SK-MEL-5 (cell line): ENCODE measurements at places on chromosomes 12 and 14. TPM values are rescaled to one million over a fixed set of nuclear protein-coding genes. Genes with fewer than 3 reads are reported as not detected.

DNA sequence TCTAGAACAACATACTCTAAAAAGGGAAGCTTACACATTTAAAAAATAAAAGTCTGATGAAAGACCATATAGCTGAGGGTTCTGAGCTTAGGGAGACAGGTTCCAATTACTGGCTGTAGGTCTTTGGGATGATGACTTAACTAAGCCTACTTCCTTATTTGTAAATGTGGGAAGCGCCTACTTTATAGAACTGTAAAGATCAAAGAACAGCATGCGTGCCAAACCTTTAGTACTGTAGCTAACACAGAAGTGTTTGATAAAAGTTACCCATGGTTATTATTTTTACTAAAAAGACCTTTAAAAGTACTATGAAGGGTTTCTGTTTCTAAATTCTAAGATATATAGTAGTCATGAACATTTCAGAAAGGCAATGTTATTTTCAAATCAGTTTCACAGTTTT, 35.7 kb downstream of the STK38L start:
- DNase-seq: no peak

DNA sequence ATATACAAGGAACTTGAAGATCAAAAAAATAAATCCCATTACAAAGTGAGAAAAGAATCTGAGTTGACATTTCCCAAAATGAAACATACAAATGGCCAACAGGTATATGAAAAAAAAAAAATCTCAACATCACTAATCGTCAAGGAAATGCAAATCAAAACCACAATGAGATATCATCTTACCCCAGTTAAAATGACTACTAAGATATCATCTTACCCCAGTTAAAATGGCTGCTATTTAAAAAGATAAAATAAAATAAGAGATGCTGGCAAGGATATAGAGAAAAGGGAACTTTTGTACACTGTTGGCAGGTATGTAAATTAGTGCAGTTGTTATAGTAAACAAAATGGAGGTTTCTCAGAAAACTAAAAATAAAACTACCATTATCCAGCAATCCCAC, 44.4 kb downstream of the PLEKHG7 start:
- DNase-seq: no peak

GRCh38 chr12:105330931-105331804, 677 bp downstream of the C12orf75 start:
- no peak for DNase-seq

GRCh38 chr14:23828001-23828400, 125.6 kb upstream of the DHRS4 start:
- no peak for DNase-seq

DNA sequence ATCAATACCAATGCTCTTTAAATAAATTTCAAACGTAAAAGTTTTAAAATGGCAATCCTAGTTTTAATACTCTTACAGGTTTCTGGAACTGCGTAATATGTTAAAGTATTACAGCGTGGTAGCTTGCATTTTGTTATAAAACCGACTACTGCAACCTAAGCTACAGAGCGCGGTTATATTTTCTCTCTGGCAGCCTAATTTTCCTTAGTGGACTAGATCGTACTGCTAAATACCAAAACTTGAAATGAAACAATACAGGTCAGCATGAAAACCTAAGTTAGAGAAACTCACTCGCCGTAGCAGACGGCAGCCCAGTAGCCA, 1.2 kb downstream of the CCDC92 start:
- DNase-seq: no peak

GRCh38 chr12:68425998-68426397, 93.8 kb upstream of the MDM1 start:
- DNase-seq: no peak

- no peak for DNase-seq
Measured at GRCh38 chr14:76708028-76708427, 53.2 kb upstream of the VASH1 start.

DNA sequence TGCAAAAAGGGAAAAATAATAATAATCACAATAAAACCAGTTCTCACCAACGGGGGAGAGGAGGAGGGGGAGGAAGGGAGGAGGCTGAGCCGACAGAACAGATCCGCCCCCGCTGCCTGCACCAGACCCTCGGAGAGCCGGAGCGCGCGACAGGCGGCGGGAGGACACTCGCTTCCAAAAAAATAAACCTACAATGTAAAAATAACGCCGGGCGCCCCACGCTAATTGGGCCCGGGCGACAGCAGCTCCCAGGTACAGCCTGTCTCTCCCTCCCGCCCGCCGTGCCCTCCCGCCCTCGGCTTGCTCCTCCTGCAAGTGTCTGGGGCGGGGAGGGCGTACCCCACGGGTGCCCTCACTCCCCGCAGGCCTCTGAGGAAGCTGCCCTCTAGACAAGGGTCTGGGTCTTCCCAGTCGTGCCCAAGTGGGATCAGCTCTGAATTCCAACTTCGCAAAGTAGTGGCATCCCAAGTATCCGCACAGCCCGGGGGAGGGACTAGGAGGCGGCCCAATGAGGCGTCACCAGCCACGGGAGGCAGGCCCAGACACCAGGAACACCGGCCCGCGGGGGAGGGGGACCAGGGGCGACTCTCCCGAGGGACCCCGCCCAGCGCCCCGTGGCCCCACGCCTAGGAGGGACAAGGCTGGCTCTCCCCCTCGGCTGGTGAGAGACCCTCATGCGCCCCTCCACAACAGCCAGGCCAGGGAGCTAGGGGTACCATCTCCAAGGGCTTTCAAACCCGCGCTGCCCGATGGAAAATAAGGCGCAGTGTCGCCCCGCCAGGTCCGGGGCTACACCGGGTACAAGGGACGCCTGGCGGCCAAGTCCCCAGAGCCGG, 1.0 kb downstream of the NCOR2 start:
- peak; percentile 71 for DNase-seq

- DNase-seq: no peak
Measured at GRCh38 chr12:130128790-130129735, 33.2 kb upstream of the FZD10 start.

DNA sequence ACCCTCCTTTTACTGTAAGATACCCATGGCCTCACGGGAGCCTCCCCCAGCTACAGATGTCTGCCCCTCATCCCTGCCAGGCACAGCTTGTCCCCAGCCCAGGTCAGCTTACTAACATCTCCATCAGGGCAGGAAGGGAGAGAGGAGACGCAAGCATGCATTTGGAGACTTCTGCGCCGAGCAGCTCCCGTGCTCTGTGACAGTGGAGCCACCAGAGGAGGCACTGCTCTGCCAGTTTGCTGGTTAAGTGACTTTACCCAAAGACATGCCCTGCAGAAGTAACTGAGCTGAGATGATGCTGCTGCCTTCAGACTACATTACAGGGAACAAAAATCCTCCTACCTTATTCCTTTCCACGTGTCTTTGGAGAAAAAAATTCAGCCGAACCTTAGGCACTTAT, 133.4 kb downstream of the ESRRB start:
- DNase-seq: no peak

DNA sequence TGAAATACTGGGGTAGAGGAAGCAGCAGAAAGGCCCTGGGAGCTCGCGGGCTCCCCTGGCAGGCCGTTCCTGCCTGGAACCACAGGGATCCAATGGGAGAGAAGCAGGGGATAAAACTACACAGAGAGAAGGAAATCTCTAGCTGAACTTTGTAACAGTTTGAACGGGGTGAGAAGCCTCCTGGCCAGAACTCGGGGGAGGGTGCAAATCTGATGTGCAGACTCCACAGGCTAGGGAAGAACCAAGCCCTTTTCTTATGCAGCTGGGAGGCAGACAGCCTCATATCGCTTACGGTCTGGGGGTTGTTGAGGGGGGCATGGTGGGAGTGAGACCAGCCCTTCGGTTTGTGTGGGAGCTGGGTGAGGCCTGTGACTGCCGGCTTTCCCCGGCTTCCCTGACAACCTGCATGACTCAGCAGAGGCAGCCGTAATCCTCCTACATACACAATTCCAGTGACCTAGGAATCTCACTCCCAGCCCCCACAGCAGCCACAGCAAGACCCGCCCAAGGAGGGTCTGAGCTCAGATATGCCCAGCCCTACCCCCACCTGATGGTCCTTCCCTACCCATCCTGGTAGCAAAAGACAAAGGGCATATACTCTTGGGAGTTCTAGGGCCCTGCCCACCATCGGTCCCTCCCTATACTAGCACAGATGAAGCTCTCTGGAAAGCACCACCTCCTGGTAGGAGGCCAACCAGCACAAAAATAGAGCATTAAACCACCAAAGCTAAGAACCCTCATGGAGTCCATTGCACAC, 143.0 kb downstream of the TMTC1 start:
- no peak for DNase-seq

DNA sequence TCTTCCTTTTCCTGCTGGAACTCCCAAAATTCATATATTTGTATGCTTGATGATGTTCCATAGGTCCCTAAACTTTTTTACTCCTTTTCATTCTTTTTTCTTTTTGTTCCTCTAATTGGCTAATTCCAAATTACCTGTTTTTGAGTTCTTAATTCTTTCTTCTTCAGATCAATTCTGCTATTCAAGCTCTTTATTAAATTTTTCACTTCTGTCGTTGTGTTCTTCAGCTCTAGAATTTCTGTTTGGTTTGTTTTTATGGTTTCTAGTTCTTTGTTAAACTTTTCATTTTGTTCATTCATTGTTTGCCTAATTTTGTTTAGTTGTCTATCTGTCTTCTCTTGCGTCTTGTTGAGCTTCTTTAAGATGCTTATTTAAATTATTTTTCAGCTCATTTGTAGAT, 154.8 kb downstream of the TPH2 start:
- no peak for DNase-seq

- peak; percentile 57 for DNase-seq
Measured at GRCh38 chr14:24430143-24430681, 458 bp downstream of the KHNYN start.

Gene KLHDC1
- total RNA-seq: 1.4 and 2.2 TPM in 2 replicates

GRCh38 chr12:121214855-121215745, 5.2 kb downstream of the P2RX4 start:
- peak; percentile 61 for DNase-seq

- DNase-seq: no peak
Measured at GRCh38 chr12:72485017-72485701, 213.0 kb downstream of the TRHDE start.

DNA sequence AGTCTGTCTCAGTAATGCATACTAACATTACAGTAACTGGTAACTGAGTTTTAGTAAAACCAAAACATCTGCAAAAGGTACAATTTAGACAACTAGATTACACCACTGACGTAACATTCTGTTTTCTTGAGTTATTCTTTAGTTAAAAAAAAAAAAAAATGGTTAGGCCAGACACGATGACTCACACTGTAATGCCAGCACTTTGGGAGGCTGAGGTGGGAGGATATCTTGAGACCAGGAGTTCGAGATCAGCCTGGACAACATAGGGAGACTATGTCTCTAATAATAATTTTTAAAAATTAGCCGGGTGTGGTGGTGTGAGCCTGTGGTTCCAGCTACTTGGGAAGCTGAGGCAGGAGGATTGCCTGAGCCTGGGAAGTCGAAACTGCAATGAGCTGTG, 34.1 kb downstream of the AP5M1 start:
- no peak for DNase-seq

- DNase-seq: no peak
Measured at GRCh38 chr12:4215229-4216186, 58.1 kb upstream of the CCND2 start.

- no peak for DNase-seq
Measured at GRCh38 chr12:700016-700415, 36.8 kb upstream of the NINJ2 start.
